ENCODE measurements at places on chromosomes 6 and 20. TPM values are rescaled to one million over a fixed set of nuclear protein-coding genes. Genes with fewer than 3 reads are reported as not detected.

DNA sequence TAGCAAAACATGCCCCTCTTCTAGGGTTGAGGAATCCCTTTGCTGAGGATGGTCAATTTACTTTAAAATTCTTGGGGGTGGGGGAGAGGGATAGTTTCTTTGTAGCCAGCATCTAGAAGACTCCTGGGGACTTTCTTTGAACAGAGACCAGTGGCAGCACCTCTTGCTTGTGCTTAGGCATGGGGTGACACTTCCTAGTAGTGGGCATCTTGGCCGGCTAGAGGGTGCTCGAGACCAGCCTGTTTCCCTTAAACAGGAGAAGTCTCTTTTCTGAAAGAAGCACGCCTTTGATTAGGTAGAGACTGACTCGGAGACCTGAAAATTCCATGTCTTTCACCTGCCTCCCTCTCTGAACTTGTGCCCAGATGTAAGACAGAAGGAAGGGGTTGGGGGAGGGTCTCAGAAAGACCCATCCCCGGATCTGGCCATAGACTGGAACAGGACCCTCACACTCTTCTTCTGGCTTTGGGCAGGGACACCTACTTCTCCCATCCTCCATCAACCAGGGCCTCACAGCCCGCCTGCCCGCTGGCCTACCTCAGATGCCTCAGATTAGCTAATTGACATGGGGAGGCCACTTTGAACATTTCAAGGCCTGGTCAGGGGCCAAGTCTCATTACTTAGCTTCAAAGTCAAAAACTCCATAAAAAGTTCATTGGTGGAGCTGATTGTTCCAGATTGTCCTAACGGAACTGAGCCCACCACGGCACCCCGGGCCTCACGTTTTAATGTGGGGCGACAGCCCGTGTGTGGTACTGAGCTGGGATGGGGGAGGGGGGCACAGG is 172.2 kb downstream of the CDC5L start:
- no peaks in the 10 kb centered on the region for H3K36me3 ChIP-seq
- H3K27ac ChIP-seq, result no peak overlapping the region
- DNase-seq, result no peak
- no peaks in the 10 kb centered on the region for H3K4me1 ChIP-seq

- no peak for DNase-seq
- no peak overlapping the region for H3K4me3 ChIP-seq
- no peaks in the 10 kb centered on the region for H3K36me3 ChIP-seq
- H3K27ac ChIP-seq, result no peak overlapping the region
- no peaks in the 10 kb centered on the region for H3K27me3 ChIP-seq
- no peaks in the 10 kb centered on the region for H3K4me1 ChIP-seq
Measured at GRCh38 chr6:111804627-111805235, 68.5 kb downstream of the FYN start.

GRCh38 chr6:156773935-156774852 is 3.0 kb upstream of the ARID1B start:
- peaks cover 6% of the 10 kb centered on the region for H3K4me1 ChIP-seq
- H3K27me3 ChIP-seq, result no peaks in the 10 kb centered on the region
- H3K27ac ChIP-seq, result no peak overlapping the region
- no peak for DNase-seq
- no peaks in the 10 kb centered on the region for H3K36me3 ChIP-seq

DNA sequence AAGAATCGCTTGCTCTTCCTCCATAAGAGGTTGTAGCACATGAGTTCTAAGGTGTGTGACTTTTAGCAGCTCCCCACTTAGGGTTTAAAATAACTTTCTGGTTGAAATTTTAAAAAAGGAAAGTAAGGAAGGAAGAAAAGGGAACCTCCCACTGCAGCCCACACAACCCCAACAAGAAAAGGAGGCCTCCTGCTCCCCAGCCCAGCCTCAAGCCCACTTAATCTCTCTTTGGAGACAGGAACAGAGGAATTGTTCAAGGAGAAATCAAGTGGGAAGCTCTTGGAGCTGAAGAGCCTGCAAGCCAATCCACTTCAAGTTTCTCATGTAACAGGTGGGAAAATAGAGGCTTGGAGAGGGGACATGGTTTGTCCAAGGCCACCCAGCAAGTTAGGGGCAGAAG is 39.1 kb upstream of the PREX1 start:
- H3K27me3 ChIP-seq, result no peaks in the 10 kb centered on the region
- no peak overlapping the region for H3K27ac ChIP-seq
- no peak overlapping the region for H3K4me3 ChIP-seq
- DNase-seq, result no peak
- H3K36me3 ChIP-seq, result no peaks in the 10 kb centered on the region
- no peaks in the 10 kb centered on the region for H3K4me1 ChIP-seq

BANF2 gene
- not detected for total RNA-seq

LTV1 gene
- 13.9 TPM for total RNA-seq

MOG gene
- not detected for total RNA-seq

LPA gene
- 62.8 TPM for total RNA-seq

TFAP2D gene
- total RNA-seq, result not detected

All from liver (tissue), 10 donors.